ENCODE measurements at places on chromosomes 2 and 18. TPM values are rescaled to one million over a fixed set of nuclear protein-coding genes. Genes with fewer than 3 reads are reported as not detected.

Gene SRBD1
- polyA plus RNA-seq = 20.4 TPM

Gene TPGS2
- 140 TPM for polyA plus RNA-seq

Gene LYG2
- polyA plus RNA-seq = 0.30 TPM

Gene CFAP65
- polyA plus RNA-seq = not detected

Gene KIAA1328
- polyA plus RNA-seq = 5.0 TPM

Gene AOX1
- not detected for polyA plus RNA-seq

Gene CYTIP
- 76.5 TPM for polyA plus RNA-seq

Gene CPO
- polyA plus RNA-seq = not detected

Gene OXER1
- polyA plus RNA-seq = 4.5 TPM

Gene CRYGC
- polyA plus RNA-seq = not detected

Gene GKN1
- not detected for polyA plus RNA-seq

Gene ZNF512
- 27.3 TPM for polyA plus RNA-seq

Gene IDH1
- 48.9 TPM for polyA plus RNA-seq

Gene XDH
- not detected for polyA plus RNA-seq

Gene BOLL
- not detected for polyA plus RNA-seq

Gene C1QL2
- not detected for polyA plus RNA-seq

Gene SLC39A10
- 9.0 TPM for polyA plus RNA-seq

Gene TSPYL6
- not detected for polyA plus RNA-seq

Gene SPATA3
- polyA plus RNA-seq = not detected

Gene HOXD8
- not detected for polyA plus RNA-seq

Gene UGT1A10
- polyA plus RNA-seq = not detected

Gene MEP1B
- not detected for polyA plus RNA-seq

Gene SCYGR4
- not detected for polyA plus RNA-seq

Gene GPAT2
- polyA plus RNA-seq = 0.08 TPM

Gene TBC1D8
- polyA plus RNA-seq = 4.0 TPM

Gene RAB27B
- polyA plus RNA-seq = not detected

Measured in GM12878 (cell line).